Lower leg skin (tissue), 4 donors: ENCODE measurements at places on chromosomes 16 and 17.
A peak's percentile ranks its signal among the peaks of the same experiment; 100 is the strongest.

- no peak for DNase-seq
Observed at GRCh38 chr17:31820691-31821435, 38.2 kb downstream of the COPRS start.

GRCh38 chr16:16139061-16139460, 84.2 kb downstream of the ABCC6 start:
- no peak for DNase-seq

GRCh38 chr16:17320009-17320408, 150.8 kb downstream of the XYLT1 start:
- no peak for DNase-seq

DNA sequence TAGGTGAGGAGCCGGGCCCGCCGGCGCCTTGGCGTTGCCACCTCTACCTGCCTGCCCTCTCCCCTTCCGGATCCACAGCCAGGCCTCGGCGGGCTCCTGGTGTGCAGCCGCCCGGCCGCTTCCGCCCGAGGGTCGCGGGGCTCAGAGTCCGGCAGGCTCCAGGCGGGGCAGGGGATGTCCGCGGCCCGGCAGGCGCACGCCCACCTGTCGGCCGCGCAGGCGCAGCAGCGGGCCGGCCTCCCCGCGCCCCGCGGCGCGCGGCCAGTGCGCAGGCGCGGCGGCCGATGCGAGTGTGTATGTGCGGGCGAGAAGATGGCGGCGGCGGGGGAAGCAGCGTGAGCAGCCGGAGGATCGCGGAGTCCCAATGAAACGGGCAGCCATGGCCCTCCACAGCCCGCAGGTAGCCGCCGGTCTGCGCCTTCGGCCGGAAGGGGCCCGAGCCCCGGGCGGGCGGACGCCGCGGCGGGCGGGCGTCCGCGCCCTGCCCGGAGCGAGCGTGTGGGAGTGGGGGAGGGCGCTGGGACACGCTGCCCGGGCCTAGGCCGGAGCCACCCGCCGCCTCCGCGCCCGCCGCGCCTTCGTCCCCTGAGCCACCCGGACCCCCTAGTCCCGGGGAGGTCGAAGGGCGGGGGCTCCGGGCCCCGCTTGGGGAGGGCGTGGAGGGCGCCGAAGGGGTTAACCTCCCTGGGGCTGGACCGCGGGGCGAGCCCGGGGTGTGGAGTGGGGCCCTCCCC, at the start of gene USP10:
Gene USP10, plus strand, starts transcription at position 289 of the 734 bp plus-strand sequence. Its CDS starts 91 bp downstream, at position 380.
- peak; percentile 93 for DNase-seq

DNA sequence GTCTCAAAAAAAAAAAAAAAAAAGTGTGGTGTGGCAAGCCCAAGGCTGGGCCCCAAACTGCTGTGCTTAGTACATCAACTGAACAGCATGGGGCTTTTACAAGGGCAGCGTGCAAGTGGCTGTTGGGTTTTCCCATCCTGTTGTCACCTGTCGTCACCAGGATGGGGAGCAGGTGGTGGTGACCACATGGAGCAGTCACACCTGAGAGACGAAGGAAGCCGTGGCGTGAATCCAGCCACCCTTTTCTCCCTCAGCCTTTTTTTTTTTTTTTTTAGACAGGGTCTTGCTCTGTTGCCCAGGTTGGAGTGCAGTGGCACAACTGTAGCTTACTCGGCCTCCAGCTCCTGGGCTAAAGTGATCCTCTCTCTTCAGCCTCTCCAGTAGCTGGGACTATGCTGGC, 4.1 kb upstream of the MRPL58 start:
- no peak for DNase-seq
